ENCODE measurements at places on chromosomes 5 and 9.

DNA sequence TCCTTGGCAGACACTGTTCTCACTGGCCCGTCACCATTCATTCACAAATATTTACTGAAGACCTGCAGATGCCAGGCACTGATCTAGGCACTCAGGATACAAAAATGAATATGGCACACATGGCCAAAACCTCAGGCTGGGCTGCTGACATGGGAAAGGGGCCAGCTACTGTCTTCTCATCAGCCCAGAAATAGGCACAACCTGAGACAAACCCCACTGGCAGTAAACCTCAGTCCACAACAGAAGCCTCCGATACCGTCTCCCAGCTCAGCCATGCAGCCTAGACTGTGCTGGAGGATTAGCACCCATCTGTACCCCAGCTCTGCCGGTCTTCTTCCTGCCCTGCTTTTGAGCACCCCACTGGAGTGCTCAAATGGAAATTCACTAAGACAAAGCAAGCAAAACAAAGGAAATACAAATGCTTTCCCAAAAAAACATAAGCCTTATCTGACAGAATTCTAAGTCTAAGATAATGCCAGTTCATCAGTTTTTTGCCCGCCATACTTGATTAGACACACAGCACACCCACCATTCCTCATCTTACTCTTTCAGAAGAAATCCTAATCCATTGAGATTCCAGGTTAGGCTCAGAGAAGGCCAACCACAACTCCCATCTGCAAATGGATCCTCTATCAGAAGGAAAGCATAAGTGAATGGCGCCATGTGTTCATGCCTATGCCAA, 8.2 kb downstream of the P4HA2 start:
- no peak for DNase-seq

GRCh38 chr5:72525816-72526215, 18.6 kb upstream of the ZNF366 start:
- DNase-seq, result no peak

DNA sequence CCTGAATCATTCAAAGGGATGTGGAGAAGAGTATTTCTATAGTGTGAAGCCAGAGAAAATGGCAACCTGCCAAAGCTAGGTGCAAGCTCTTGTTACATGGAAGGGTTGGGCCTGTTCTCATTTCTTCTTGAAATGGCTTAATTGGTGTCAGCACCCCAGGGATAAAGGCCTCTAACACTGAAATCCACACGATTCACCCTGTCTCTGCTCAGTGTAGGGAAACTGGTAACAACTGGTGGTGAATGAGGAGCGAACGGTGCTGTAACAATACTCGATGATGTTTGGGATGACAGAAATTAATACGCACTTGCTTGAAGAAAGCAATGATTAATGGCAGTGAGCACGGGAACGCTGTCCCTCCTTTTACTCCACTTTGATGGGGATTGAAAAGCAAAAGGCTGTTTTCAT, 16.2 kb downstream of the PBX3 start:
- no peak for DNase-seq

- no peak for DNase-seq
Measured at GRCh38 chr9:130972957-130973685, 34.1 kb upstream of the FIBCD1 start.

- no peak for DNase-seq
Measured at GRCh38 chr5:111826064-111826463, 69.1 kb upstream of the NREP start.

DNA sequence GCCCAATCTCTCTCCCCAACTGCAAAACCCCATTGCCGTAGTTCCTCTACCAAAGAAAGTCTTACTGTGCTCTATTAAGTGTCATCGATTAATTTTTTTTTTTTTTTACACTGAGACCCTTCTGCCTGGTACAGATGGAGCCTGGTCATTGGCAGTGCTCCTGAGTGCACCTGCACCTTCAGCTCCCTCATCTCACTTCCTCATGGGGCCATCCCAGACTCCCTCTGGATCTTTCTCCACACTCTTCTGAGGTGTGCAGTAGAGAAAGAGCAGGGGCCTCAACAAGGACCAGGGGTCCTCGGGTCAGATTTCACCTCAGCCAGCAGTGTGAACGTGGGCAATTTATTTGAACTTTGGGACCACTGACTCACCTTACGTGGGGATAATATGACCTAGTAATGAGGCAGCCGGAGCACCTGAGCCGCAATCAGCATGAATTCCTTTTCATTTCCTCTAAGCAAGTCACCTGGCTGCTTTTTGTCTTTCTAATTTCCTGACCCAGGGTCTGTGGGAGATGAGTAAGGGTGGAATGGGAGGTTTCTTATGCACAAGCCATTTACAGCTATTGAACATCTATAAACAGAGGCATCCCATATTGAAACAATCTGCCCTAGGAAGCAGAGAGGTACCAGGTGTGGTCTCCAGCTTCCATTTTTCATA, 22.3 kb upstream of the GABRP start:
- no peak for DNase-seq

DNA sequence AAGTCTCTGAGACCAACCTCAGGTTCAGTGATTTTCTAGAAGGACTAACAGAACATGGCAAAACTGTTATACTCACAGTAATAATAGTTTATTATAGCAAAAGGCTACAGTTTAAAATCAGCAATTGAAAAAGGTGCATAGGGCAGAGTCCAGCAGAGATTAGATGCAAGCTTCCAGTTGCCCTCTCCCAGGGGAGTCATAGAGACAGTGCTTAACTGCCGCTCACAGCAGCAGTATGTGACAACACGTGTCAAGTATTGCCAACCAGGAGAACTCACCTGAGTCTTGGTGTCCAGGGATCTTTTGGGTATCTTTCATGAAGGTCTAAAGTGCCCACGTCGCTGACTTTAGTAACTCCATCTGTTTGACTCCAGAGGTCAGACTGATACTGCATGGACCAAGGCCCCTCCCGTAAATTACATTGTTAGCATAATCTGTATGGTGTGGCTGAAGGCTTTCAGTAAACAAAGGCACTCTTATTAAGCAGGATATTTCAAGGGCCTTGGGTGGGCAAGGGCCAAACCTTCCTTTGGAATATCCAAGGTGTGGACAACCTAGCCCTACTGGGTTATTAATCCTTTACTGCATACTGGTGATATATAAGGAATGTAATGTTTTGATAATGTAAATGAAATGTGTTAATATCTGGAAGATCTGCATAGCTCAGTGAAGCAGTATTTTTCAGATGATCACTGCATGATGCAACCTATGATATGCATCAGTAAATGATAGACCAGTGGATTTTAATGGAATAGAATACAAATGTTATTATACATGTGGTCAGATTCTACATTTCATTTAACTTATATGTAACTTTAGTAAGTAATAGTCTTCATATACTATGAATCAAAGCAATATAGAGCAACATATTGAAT, 44.0 kb downstream of the RASA1 start:
- DNase-seq, result no peak
